Kidney capillary endothelial cell (primary cell): ENCODE measurements at places on chromosomes 2 and 18.

- no peak for DNase-seq
Observed at GRCh38 chr2:102126660-102127059, 15.9 kb upstream of the IL1R1 start.

GRCh38 chr18:79485788-79486355 is 90.1 kb downstream of the NFATC1 start:
- no peak for DNase-seq

DNA sequence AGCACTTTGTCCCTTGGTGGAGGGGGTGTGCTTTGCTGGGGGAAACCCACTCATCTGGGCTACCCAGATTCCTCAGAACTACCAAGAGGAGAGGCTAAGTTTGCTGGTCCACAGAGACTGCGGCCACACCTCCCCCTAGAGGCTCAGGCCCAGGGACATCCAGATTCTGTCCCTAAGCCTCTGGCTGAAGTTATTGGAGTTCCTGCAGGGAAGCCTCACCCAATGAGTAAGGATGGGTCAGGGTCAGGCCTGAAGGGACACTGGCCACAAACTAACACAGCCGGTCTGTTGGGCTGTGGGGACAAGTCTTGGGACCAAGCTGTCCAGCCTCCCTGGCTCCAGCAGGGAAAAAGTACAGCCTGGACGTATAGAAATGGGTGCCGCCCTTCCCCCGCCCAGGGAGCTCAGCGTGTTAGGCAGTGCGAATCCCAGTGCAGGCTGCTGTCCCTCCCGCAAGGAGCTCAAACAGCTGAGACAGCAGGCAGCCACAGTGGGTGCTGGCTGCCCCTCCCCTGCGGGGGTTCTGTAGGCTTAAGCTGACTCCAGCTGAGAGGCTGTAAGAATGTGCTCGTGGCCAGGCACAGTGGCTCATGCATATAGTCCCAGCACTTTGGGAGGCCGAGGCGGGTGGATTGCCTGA is 86.9 kb upstream of the ARL5A start:
- no peak for DNase-seq

- DNase-seq = no peak
Observed at GRCh38 chr2:181231886-181232621, 225.1 kb upstream of the ITGA4 start.

GRCh38 chr2:238939074-238939473 is 91.2 kb downstream of the TWIST2 start:
- no peak for DNase-seq

- no peak for DNase-seq
Observed at GRCh38 chr2:56531668-56532420, 348.1 kb downstream of the CCDC85A start.

GRCh38 chr2:60552078-60552850 is 1.2 kb downstream of the BCL11A start:
- no peak for DNase-seq

- no peak for DNase-seq
Observed at GRCh38 chr2:95314598-95314963, 17.4 kb downstream of the KCNIP3 start.
